EH (cell line): ENCODE measurements at places on chromosomes 12 and 14.

DNA sequence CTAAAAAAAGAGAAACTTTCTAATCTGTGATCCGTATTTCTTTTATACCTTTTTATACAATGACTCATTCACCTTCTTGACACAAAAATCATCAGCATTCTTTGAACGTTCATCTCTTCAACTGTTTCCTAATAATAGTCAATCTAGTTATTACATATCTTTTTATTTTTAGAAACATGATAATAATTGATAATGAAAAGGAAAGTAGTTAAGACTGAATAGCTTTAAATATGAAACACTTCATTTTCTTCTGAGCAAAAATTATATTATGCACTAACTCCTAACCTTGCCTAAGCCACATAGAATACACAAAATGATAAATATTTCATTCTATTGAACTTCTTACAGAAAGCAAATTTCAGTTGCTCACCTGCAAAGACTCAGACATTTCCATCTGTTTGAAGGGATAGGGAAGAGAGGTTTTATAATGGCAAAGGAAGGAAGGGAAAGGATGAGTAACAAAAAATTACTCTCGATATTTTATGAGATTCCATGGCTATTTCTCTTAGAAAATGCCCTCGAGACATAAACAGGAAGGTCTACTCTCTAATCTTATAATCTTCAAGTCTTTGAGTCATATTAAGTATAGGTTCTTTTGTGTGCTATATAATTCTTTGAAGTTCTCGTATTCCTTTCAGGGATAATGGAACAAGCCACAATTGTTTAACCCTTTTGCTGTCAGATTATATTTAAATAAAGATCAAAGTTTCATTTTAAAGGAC is 7.5 kb upstream of the KLHL42 start:
- peak; percentile 81 for DNase-seq

DNA sequence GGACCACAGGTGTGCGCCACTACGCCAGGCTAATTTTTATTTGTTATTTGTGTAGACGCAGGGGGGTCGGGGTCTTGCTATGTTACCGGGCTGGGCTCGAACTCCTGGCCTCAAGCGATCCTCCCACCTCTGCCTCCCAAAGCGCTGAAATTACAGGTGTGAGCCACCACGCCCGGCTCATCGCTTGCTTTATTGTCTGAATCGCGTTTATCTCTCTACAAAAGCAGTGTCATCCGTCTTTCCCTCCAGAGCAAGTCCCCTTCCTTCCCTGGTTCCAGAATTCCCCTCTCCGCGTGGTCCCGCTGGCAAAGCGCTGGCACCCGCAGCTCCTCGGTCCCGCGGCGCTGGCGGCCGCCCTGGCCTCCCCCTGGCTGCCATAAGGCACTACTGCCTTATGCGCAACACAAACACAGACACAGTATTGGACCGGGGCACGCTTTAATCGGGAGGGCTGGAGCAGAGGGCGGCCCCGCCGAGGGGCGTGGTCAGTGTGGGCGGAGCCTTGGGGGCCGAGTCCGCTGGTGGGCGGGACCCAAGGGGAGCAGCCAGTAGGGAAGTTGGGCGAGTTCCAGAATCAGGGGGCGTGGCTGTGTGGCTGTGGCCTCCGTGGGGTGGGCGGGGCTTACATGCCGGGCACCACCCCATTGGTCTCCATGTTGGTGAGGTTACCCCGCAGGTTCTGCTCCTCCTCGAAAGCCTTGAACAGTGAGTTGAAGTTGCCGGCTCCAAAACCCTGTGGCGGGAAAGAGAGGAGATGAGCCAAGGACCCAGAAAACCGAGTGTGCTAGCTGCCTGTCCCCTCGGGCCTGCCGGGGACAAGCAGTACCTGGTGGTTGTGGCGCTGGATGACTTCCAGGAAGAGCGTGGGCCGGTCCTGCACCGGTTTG is 19.3 kb downstream of the HPD start:
- DNase-seq: peak; percentile 99

GRCh38 chr14:55285048-55285652 is 13.9 kb downstream of the FBXO34 start:
- DNase-seq: peak; percentile 21

DNA sequence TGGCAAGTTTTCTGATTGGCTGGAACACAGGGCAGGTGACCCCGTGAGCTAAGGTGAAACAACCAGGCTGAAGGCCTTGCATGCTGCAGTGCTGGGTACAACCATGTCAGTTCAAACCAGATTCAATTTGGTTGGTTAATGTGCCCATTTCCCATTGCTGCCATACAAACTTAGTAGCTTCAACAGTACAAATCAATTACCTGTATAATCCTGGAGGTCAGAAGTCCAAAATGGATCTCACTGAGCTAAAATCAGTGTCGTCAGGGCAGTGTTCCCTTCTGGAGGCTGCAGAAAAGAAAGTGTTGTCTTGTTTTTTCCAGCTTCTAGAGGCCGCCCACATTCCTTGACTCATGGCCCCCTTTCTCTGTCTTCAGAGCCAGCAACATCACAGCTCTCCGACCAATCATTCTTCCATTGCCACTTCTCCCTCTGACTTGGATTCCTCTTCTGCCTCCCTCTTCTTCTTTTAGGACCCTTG is 221.7 kb downstream of the ZFP36L1 start:
- DNase-seq: no peak

DNA sequence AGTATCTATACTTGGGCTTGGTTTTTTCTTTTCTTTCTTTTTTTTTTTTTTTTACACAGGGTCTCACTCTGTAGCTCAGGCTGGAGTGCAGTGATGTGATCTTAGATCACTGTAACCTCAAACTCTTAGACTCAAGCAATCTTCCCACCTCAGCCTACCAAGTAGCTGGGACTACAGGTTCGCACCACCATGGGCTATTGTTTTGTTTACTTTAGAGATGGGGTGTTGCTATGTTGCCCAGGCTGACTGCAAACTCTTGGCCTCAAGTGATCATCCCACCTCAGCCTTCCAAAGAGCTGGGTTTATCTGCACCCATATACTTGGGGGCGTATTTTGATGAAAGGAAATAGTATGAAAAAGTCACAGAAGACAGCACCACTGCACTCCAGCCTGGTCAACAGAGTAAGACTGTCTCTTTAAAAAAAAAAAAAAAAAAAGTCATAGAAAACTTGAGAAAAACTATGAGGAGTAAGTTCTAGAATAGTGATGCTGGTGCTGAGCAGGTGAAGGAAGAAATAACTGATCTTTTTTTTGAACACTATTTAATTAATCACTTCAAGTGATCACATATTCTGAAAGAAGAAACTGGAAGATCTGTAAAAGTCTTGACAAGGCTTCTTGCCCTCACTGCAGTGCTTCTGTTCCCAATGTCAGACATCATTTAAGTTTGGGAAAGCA is 53.8 kb upstream of the NPFF start:
- no peak for DNase-seq
